ENCODE measurements at places on chromosomes 5 and 9. TPM values are rescaled to one million over a fixed set of nuclear protein-coding genes. Genes with fewer than 3 reads are reported as not detected.

Gene ROR2
- total RNA-seq = 0.12 TPM

Gene FANCG
- 28.6 TPM for total RNA-seq

Gene LECT2
- total RNA-seq = not detected

Gene LCN9
- not detected for total RNA-seq

Gene MSX2
- not detected for total RNA-seq

Gene GFI1B
- 0.41 TPM for total RNA-seq

Gene TTC23L
- total RNA-seq = not detected

Gene EPB41L4B
- not detected for total RNA-seq

Gene LAMC3
- 1.8 TPM for total RNA-seq

Gene SOX30
- 0.10 TPM for total RNA-seq

Gene PGM5
- not detected for total RNA-seq

Gene BAAT
- not detected for total RNA-seq

Gene FOXE1
- 0.06 TPM for total RNA-seq

Gene DIPK1B
- total RNA-seq = 0.73 TPM

Gene ARL15
- 10.7 TPM for total RNA-seq

Gene CDKN2B-AS1
- 1.5 TPM for total RNA-seq
